ENCODE measurements at places on chromosomes 16 and 17. TPM values are rescaled to one million over a fixed set of nuclear protein-coding genes. Genes with fewer than 3 reads are reported as not detected.

DNA sequence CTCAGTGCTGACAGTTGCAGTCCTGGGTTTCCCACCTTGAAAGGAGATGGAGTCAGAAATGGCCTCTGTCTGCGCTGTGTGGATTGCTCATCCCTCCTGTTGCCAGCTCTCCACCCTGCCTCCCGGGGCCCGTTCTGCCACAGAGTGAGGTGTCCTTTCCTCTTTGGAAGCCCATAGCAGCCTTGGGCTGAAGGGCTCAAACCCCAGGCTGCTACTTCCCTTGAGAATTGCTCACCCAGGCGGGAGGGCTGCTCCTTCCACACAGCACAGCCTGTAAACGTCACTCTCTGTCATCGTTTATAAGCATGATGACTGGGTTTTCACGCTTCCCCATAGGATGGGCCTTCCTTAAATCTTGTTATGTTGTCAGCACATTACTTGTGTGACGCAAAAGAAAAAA, 62.7 kb downstream of the FOXK2 start:
- no peak for DNase-seq

The FBXO39 gene
- 1.4 TPM for total RNA-seq

GRCh38 chr17:40319651-40320540, 10.9 kb downstream of the RARA start:
- no peak for DNase-seq

- DNase-seq = no peak
Observed at GRCh38 chr16:11743308-11744074, 834 bp upstream of the TXNDC11 start.

DNA sequence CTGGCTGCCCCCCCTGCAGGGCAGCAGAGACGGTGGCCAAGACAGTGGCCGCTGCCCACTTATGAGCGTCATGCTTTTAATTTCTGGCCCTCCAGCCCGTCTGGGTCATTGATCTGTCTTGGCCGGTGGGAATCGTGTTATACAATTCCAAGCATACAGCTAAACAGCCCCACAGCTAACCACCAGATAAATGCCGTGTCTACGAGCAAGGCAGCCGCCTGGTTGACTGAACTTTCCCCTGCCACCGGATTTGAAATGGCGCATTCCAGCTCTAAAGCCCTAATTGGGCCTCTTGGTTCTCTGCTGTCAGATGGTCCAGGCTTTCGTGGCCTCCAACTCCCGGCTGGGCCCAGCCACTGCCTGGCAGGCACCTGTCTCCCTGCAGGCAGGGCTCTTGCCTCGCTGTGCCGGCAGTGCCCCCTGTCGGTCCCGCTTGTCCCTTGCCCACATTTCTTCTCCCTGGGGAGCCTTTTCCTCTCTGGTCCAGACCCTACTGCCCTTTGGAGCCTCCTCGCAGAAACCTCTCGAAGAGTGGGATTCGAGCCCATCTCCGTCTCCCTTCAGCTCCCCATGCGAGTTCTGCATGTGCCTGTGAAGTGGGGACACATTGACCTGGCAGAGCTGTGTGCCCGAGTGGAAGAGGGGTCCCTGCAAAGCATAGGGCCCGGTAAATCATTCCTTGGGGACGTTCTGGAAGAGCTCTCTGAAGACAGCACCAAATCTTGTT, 1.8 kb upstream of the RBFOX3 start:
- peak; percentile 13 for DNase-seq

The FOXC2 gene
- 2.3 TPM for total RNA-seq

GRCh38 chr17:35073183-35073790, 9.8 kb upstream of the RFFL start:
- DNase-seq = no peak

DNA sequence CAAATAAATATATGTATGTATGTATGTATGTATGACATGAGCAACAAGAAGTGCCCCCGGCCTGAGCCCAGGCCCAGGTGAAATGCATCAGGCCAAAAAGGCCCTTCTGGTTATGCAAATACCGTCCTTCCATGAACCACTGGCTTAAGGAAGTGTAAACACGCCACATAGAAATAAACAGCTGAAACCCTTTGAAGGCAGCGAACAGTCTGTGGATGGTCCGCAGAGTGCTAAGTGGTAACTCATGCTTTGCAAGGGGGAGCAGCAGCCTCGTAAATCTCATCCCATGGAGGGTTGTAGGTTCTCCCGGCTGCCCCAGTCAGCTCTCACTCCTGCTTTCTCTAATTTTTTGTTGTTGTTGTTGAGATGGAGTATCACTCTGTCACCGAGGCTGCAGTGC, 36.7 kb downstream of the COTL1 start:
- DNase-seq = no peak

The PRPF8 gene
- total RNA-seq = 117 TPM

GRCh38 chr16:27123795-27124409, 57.2 kb downstream of the C16orf82 start:
- no peak for DNase-seq

The KRT12 gene
- not detected for total RNA-seq

The REXO5 gene
- 5.5 TPM for total RNA-seq

DNA sequence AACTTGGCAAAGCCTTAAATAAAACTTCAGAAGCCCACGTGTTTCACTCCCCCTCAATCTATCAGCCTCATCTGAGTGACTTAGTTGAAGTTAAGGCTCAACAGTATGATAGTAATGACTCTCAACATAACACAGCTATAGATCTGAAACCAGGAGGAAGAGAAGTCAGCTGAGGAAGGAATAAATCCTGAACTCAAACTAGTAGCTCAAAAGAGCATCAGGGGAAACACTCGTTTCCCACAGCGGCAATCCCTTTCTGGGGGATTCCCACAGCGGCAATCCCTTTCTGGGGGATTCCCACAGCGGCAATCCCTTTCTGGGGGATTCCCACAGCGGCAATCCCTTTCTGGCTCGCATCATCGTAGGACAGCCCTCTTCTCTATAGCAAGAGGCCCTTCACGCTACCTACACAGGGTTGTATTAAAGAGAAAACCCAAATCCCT, 56.8 kb downstream of the ZZEF1 start:
- DNase-seq = no peak

The KRTAP4-11 gene
- total RNA-seq = not detected

DNA sequence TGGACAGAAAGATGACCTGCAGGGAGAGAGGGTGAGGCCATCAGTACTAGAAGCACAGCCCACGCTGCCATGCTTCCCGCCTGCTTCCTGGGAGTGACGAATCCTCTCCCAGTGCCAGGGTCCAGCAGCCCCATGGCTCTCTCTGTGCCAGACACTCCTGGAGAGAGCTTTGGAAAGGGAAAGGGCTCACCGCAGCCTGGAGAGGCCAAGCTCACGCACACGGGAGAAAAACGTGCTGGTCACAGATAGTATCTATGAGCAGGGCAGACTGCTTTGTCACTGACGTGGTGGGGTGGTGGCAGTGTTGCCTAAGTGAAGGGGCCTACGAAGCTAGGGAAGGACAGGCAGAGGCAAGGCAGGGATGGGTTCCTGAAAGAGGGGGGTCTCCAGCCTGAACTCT, 5.4 kb downstream of the WBP2 start:
- no peak for DNase-seq

The CMTR2 gene
- 28.8 TPM for total RNA-seq

GRCh38 chr17:30173649-30174048, 57.0 kb downstream of the NSRP1 start:
- no peak for DNase-seq

The PLA2G10 gene
- not detected for total RNA-seq

DNA sequence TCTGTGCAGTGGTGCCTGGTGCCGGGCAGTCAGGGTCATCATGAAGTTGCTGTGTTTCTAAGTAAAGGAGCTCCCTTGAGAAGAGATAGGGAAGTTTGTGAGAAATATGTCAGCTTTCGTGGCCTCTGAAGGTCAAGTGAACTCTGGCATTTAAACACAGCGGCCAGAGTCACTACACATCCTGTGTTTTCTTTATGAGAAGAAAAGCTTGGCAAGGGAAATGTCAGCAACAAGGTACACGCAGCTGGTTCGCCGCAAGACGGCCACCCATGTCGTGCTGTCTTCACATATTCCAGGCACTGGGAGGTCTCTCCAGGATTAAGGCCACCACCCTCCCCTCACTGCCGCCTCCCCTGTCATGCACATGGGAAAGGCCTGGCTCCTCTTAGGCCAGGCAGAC, 33.2 kb upstream of the PEMT start:
- no peak for DNase-seq

DNA sequence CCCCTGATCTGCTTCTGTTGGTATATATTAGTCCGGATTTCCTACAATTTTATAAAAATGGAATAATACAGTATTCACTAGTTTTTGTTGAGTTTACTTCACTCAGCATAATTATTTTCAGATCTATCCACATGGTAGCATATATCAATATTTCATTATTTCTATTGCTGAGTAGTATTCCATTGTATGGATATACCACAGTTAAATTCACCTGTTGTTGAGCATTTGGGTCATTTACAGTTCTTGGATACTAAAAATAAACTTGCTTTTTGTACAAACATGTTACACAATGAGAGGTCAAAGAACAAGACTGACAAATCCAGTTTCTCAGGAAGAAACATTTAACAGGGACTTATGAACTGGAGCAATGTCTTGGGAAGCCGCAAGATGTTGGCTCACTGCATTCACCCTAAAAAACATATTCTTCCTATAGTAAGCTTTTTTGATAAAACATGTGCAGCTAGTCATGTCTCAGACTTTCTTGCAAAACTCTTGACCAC, 126.9 kb upstream of the HS3ST2 start:
- DNase-seq = no peak

DNA sequence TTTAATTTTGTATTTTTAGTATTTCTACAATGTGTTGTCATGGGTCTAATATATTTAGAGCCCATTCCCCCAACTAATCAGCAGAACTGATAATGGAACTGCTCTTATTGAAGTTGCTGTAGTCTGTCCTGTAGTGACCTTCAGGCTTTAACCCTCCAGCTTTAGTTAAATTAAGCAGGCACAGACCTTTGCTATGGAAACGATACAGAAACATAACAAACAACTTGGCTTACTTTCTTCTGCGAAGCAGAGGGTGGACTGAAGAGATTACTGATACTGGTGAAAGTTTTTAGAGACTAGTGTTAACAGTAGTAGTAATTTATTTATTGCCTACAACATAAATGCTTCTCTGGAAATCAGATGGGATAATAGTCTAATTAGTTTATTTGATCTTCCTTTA, 61.4 kb downstream of the NFATC3 start:
- DNase-seq = no peak

The C17orf67 gene
- 1.4 TPM for total RNA-seq

DNA sequence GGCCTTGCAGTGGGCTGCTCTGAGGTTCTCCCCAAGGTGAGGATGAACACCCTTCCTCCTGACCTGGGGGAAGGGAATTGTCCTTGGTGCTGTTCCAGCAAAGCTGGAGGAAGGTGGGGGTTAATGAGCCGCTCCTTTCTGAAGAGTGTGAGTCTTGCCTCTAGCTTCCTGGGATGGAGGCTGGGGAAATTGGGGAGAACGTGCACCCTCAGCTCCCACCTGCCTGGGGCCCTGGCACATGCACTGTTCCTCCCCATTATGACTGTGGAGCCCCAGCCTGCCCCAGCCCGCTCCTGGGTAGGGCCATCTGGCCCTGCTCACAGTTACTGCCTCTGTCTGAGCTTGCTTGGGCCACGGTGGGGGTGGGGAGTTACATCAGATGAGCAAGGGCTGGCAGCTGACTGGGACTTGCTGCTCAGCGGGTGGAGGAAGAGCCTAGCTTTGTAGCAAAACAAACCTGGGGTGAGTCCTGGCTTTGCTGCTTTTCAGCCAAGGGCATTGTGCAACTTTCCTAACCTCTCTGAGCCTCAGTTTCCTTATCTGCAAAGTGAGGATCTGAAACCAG, 11.1 kb downstream of the TNS4 start:
- no peak for DNase-seq

GRCh38 chr16:64058685-64059084, 1063.2 kb downstream of the CDH11 start:
- DNase-seq = no peak

DNA sequence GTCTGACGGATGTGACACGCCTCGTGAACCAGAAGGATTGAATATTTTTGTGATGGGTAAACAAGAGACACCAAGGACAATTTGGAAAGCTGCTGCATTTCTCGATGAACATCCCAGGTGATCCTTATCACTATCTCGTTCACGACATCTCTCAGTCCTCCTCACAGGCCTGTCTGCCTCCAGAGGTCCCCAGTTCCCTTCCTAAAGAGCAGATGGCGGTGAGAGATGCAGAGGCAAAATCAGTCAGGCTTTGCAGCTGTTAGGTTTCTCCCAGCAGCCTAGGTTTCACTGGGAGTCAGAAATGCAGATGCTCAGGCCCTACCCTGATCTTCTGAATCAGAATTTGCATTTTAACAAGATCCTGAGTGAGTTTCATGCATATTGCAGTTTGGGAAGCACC, 23.6 kb downstream of the SCPEP1 start:
- DNase-seq = no peak

The KRT31 gene
- total RNA-seq = not detected

GRCh38 chr16:51034481-51035109, 116.5 kb downstream of the SALL1 start:
- no peak for DNase-seq

The KLHL10 gene
- not detected for total RNA-seq

DNA sequence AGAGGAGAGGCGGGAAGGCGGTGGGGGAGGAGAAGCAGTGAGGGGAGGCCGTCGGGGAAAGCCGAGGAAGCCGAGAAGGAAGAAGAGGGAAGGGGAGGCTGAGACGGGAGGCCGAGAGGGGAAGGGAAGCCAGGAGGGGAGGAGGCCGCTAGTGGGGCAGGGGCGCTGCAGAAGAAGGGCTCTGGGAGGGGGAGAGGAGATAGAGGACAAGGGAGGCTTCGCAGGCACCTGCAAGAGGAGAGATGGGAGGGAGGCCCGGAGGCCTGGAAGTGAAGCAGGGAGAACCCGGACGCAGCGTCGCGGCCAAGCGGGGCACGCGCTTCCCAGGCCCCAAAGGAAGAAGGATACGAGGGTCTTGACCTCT, 2.3 kb downstream of the C17orf58 start:
- DNase-seq = no peak

- no peak for DNase-seq
Observed at GRCh38 chr16:21272253-21272652, 5.8 kb downstream of the CRYM start.

GRCh38 chr16:79114759-79115158, 485.8 kb downstream of the MAF start:
- no peak for DNase-seq

- DNase-seq = no peak
Observed at GRCh38 chr16:75379339-75379738, 54.0 kb downstream of the CFDP1 start.

DNA sequence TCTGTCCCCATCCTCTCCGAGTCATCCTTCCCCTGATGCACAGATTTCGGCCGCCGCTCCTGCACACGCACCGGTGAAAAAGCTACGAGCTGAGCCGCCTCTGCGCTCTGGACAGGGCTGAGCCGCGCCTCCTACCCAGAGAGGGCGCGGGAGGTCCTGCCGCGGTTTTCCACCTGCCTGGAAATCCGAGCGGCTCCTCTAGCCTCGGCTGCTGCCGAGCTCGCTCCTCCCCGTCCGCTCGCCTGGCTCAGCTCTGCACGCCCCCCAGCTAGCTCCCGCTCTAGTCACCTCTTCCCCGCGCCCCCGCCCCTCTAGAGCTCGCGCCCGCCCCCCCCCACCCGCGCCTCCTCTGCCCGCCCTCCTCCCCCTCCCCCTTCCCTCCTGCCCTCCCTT, 198 bp upstream of the SHISA9 start:
- no peak for DNase-seq

All from pulmonary artery endothelial cell (primary cell).